ENCODE measurements at places on chromosomes 3 and 15.
A peak's percentile ranks its signal among the peaks of the same experiment; 100 is the strongest.

DNA sequence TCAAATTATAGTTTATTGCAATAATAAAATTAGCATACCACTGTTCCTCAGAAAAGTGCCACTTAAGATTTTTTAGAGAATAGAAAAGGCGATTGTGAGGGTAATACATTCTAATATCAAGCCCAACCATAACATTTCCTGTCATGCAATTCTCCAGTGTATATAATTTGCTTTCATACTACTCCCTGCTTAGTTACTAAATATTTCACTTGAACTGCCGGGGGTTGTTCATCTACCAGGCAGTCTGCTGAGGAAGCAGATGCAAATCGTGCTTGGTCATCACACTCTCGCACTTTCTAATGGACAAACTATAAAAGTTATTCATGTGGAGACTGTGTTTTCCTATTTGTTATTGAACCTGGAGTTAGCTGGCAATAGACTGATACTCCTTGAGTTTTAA lies 645.6 kb upstream of the CBLB start:
- no peaks in the 10 kb centered on the region for H3K27me3 ChIP-seq
- H3K27ac ChIP-seq, result no peak overlapping the region
- H3K4me3 ChIP-seq, result no peak overlapping the region
- ATAC-seq, result no peak

DNA sequence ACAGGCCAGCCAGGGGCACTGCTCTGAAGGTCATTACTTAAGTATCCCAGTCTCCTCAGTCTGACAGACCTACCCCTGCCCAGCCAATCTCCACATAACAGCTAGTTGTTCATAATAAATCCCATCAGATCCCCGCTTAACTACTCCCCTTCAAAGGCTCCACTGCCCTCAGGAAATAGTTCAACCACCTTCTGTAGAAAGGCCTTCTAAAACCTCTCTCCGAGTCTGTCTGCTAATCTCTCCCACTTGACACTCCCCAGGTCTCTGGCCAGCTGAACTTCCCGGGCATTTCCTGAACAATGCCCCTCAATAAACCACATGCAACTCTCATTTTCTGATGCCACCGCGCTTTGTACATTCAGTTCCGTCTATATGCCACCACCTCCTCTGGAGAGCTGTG lies 6.0 kb downstream of the PRC1 start:
- no peaks in the 10 kb centered on the region for H3K27me3 ChIP-seq
- H3K4me3 ChIP-seq, result peak overlapping the region; percentile 6
- H3K4me1 ChIP-seq, result peaks cover 22% of the 10 kb centered on the region
- ATAC-seq, result no peak
- no peak overlapping the region for H3K27ac ChIP-seq

DNA sequence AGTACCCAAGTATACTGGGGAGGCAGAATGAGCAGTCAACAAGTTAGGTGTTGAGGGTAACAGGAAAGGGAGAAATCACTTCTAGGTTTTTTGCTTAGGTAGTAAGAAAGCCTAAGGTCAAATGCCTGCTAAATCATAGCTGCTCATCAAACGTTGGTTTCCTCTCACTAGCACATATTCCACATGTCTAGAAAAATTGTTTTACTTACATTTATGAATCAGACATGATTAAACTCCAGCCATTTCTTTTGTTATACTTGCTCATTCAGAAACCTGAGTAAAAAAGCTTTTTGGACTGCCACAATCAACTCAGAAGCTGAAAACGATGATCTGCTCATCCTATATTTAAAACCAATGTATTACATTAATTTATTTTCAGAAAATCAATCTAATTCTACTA lies 40.2 kb downstream of the SLC9A9 start:
- no peaks in the 10 kb centered on the region for H3K27me3 ChIP-seq
- no peak overlapping the region for H3K27ac ChIP-seq

- H3K36me3 ChIP-seq, result no peaks in the 10 kb centered on the region
- peaks cover 7% of the 10 kb centered on the region for H3K27me3 ChIP-seq
- H3K4me3 ChIP-seq, result no peak overlapping the region
- H3K4me1 ChIP-seq, result no peaks in the 10 kb centered on the region
- H3K27ac ChIP-seq, result no peak overlapping the region
Measured at GRCh38 chr15:37014137-37014536, 86.2 kb downstream of the MEIS2 start.

DNA sequence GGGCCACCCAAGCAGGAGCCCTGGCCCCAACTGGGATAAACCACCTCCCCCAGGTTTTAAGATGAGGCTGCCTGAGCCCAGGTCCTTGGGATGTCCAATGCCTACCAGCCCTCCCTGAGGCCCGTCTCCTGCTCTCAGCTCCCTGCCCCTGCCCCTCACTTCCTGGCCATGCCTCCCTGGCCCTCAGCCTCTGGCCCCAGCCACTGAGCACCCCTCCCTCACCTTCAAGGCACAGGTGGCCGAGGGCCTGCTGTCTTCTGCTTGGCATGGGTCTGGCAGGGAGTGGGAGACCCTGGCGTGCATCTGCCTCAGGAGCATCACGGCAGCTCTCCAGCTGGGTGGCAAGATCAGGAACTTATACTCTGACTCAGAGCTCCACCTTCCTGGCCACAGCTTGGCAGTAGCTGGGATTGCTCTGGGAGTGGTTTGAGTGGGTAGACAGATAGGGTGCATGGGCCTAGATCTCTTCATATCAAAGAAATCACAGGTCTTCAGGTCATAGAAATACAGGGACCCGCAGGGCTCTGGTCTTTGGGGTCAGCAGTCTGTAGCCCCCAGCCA lies at the start of gene PLA2G4E:
PLA2G4E (minus strand) TSS at position 330 of the 561 bp plus-strand sequence; CDS start at position 318, 12 bp downstream.
- H3K27me3 ChIP-seq, result peaks cover 5% of the 10 kb centered on the region
- no peaks in the 10 kb centered on the region for H3K36me3 ChIP-seq
- no peak within 1 kb of the TSS for H3K27ac ChIP-seq
- ATAC-seq, result no peak

GRCh38 chr3:187102073-187102634 lies 37.1 kb downstream of the RPL39L start:
- peaks cover 37% of the 10 kb centered on the region for H3K4me1 ChIP-seq
- H3K27me3 ChIP-seq, result no peaks in the 10 kb centered on the region
- no peak for ATAC-seq
- peak overlapping the region; percentile 51 for H3K4me3 ChIP-seq

GRCh38 chr3:57951066-57951882 lies 56.9 kb upstream of the FLNB start:
- no peak overlapping the region for H3K4me3 ChIP-seq
- H3K4me1 ChIP-seq, result no peaks in the 10 kb centered on the region
- no peak for ATAC-seq
- no peak overlapping the region for H3K27ac ChIP-seq

GRCh38 chr3:160684368-160684740 lies 7.4 kb downstream of the ARL14 start:
- peaks cover 7% of the 10 kb centered on the region for H3K27me3 ChIP-seq
- ATAC-seq, result no peak
- H3K27ac ChIP-seq, result no peak overlapping the region
- no peak overlapping the region for H3K4me3 ChIP-seq
- no peaks in the 10 kb centered on the region for H3K4me1 ChIP-seq
- no peaks in the 10 kb centered on the region for H3K36me3 ChIP-seq

- H3K27ac ChIP-seq, result no peak overlapping the region
- no peaks in the 10 kb centered on the region for H3K4me1 ChIP-seq
- peaks cover 10% of the 10 kb centered on the region for H3K27me3 ChIP-seq
- no peaks in the 10 kb centered on the region for H3K36me3 ChIP-seq
Measured at GRCh38 chr15:84947947-84948830, 33.5 kb upstream of the PDE8A start.

GRCh38 chr15:39720621-39721611 lies 61.7 kb downstream of the FSIP1 start:
- H3K4me3 ChIP-seq, result no peak overlapping the region
- H3K36me3 ChIP-seq, result no peaks in the 10 kb centered on the region
- no peaks in the 10 kb centered on the region for H3K27me3 ChIP-seq
- no peak overlapping the region for H3K27ac ChIP-seq
- ATAC-seq, result no peak

DNA sequence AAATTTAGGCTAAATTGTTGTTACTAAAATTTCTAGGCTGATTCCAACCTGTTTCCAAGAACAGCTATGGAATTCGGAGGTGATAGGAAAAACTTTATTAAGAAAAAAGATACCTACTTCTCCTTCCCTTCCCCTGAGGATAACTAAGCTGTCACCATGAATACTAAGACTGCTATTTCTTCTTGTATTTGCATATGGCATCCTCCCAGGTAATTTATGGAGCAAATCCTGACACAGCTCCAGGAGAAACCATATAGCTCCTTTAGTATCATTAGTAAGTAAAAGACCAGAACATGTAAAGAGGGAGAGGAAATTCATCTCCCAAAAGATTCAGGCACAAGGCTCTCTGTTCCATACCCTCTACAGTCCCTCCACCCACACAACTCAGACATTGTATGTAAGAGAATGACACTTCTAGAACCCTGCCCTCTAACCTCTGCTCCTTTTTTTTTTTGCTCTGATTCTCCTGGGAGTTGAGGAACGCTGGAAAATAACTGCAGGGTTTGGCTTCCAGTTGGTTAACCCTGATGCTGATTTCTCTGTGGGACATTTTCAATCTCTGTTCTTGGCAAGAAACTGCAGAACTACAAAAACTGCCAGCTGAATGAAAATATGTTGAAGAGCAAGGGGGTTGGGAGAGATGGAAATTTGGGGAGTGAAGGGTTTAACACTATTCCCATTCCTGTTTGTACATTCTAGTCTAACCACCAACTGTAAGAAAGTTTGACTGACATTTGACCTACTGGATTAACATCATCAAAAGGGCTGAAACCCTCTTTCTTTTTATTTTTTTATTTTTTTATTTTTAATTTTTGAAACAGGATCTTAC lies 14.2 kb upstream of the MAGI1 start:
- ATAC-seq, result no peak
- no peak overlapping the region for H3K27ac ChIP-seq
- H3K4me3 ChIP-seq, result no peak overlapping the region
- H3K36me3 ChIP-seq, result no peaks in the 10 kb centered on the region
- no peaks in the 10 kb centered on the region for H3K4me1 ChIP-seq

DNA sequence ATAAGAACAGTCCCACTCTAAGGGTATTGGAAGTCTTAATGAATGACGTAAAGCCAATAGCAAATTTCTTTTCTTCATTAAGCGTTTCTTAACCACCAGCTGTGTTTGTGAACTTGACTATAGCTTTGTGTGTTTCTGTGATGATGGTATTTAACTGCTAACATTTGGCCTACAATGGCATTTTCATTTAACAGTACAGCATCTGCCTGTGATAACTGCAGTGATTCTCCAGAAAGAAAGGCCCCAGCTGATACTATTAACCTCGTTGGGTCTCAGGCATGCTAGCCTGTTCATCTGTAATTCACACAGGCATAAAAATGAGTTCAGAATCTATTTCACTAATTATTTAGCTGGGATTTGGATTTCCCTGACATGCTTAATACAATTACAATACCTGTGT lies 121.9 kb downstream of the NECTIN3 start:
- no peaks in the 10 kb centered on the region for H3K4me1 ChIP-seq
- no peaks in the 10 kb centered on the region for H3K27me3 ChIP-seq
- no peak overlapping the region for H3K27ac ChIP-seq
- ATAC-seq, result no peak

DNA sequence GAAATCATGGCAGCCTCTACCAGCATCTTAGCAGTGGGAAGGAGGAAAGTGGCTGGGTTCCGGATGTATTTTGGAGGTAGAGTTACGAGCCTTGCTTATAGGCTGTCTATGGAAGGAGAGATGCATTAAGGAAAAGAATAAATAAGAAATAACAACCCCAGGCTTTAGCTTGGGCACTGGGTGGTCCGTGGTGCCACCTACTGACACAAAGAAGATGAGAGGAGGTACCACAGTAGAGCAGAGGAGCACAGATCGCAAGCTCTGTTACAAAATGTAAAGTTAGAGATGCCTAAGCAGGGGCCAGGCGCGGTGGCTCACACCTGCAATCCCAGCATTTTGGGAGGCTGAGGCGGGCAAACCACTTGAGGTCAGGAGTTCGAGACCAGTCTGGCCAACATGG lies 74.8 kb downstream of the TMEM39A start:
- peaks cover 80% of the 10 kb centered on the region for H3K36me3 ChIP-seq
- H3K4me3 ChIP-seq, result no peak overlapping the region
- H3K4me1 ChIP-seq, result no peaks in the 10 kb centered on the region
- ATAC-seq, result no peak
- no peak overlapping the region for H3K27ac ChIP-seq
- H3K27me3 ChIP-seq, result no peaks in the 10 kb centered on the region

- H3K4me1 ChIP-seq, result no peaks in the 10 kb centered on the region
- no peaks in the 10 kb centered on the region for H3K27me3 ChIP-seq
- H3K36me3 ChIP-seq, result peaks cover 56% of the 10 kb centered on the region
- H3K4me3 ChIP-seq, result no peak overlapping the region
Measured at GRCh38 chr3:132623646-132624045, 26.6 kb downstream of the ACKR4 start.

- H3K36me3 ChIP-seq, result no peaks in the 10 kb centered on the region
- peaks cover 3% of the 10 kb centered on the region for H3K27me3 ChIP-seq
- H3K4me1 ChIP-seq, result no peaks in the 10 kb centered on the region
- no peak overlapping the region for H3K27ac ChIP-seq
- no peak for ATAC-seq
Measured at GRCh38 chr3:82114589-82114988, 353.1 kb upstream of the GBE1 start.

DNA sequence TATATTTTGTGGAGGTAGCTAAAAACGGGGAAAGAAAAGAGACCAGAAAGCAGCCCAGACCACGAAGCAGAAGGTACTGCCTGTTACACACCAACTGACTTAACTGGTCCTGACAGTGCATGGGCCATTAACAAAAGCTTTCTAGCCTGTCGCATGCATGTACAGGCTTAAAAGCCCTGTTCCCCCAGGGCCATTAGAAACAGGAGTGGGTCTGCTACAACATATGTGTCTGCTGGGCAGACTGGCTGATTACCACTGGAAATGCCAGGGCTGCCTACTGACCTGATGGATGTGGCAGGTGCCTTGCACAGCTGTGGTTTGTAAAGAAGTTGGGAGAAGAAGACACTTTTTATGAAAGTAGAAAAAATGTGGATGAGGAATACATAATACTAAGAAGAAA lies 137.4 kb downstream of the GAP43 start:
- H3K4me3 ChIP-seq, result no peak overlapping the region
- ATAC-seq, result no peak
- no peaks in the 10 kb centered on the region for H3K4me1 ChIP-seq
- no peak overlapping the region for H3K27ac ChIP-seq
- H3K27me3 ChIP-seq, result no peaks in the 10 kb centered on the region
- no peaks in the 10 kb centered on the region for H3K36me3 ChIP-seq

- H3K27ac ChIP-seq, result peak overlapping the region; percentile 79
- peak; percentile 96 for ATAC-seq
- H3K4me1 ChIP-seq, result peaks cover 22% of the 10 kb centered on the region
- H3K36me3 ChIP-seq, result peaks cover 52% of the 10 kb centered on the region
Measured at GRCh38 chr15:41695750-41696436, 35.7 kb downstream of the MGA start.

GRCh38 chr3:96960661-96961330 lies 146.4 kb downstream of the EPHA6 start:
- H3K27ac ChIP-seq, result no peak overlapping the region
- no peaks in the 10 kb centered on the region for H3K36me3 ChIP-seq
- no peaks in the 10 kb centered on the region for H3K27me3 ChIP-seq
- H3K4me1 ChIP-seq, result no peaks in the 10 kb centered on the region

Measured in activated T-helper 17 cell treated with anti-CD3 and anti-CD28 coated beads, Interleukin-2, amount 50 U/mL, for 72 hours (primary cell).